Fibroblast of gingiva (primary cell): ENCODE measurements at places on chromosomes 1 and 21.

DNA sequence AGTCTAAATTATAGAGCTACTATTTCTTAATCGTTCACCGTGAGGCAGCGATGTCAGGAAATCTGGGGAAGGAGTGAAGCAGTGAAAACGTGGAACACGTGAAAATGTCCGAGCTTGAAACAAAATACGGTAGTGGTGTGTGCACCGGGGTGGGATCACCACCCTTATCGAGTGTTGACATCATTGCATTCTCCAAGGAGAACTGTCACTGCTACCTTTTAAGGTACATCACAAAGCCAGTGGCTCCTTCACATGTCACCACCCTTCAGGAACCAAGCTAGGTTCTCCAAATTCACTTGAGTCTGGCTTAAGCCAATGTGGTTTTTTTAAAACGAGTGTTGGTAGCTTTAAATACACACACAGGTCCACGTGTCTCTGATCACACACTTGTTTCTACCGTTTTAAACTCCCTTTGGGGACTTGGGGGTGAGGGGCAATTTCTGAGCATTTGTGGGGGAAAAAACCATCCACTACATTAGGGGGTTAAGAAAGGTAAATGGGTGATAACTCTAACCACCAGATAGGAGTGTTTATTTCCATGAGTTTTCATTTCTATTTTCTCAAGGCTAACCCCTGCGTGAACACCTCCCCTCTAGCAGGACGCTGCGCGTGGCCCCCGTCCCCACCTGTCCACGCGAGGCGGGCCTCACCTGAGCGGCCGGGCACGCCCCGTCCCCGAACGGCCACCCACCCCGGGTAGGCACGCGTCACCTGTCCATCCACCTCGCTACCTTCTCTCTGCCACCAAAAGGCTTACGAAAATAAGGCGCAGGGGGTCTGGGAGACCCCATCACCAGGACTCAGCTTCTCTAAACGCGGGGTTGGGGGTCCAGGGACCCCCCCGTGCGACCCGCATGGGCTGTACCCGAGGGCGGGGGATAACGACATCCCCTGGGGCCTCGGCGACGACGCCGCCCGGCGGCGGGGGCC is 978 bp downstream of the PRDM15 start:
- DNase-seq: peak; percentile 73

- DNase-seq: peak; percentile 70
Measured at GRCh38 chr21:27101523-27101922, 134.6 kb upstream of the ADAMTS5 start.

DNA sequence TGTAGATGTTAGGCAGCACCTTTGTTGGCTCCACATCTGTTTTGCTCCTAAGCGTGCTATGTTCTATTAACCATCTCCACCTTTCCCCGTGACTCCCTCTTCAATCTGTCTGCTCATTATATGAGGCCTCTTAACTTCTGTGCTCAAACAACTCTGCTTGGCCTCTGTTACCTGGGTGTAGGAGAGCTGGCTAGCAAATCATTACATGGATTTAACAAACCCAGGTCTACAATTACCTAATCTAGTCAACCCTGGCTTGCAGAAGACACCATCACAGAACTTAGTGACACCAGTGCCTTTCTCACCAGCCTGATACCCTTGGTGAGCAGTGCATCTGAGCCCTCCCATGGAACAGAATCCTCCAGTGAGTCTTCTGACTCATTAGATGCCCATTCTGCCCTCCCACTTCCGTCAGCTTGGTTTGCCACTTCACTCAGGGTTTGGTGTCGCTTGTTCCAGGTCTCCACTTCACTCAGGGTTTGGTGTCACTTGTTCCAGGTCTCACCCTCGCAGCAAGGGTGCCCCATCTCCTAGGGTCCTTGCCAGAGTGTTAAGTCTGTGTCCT is 92.0 kb upstream of the KIF26B start:
- DNase-seq: no peak

GRCh38 chr1:230424391-230425251 is 1.5 kb downstream of the PGBD5 start:
- DNase-seq: no peak

DNA sequence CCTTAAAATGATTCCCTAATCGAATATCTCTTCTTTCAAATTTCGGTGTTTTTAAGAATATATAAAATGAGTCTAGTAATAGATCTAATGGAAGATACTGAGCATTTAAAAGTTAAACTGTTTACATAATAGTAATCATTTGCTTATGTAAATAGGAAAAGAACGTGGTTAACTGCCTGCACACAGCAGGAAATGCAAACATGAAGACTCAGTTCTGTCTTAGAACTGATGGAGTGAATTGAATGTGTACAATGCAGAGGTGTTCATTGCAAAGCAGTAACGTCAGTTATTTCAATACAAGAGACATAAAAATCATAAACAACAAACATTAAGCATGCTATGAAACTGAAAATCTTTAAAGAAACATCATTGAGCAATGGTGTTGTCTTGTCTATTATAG is 359.4 kb upstream of the ADAMTS5 start:
- no peak for DNase-seq

GRCh38 chr1:234624724-234625117 is 14.7 kb upstream of the IRF2BP2 start:
- no peak for DNase-seq

- no peak for DNase-seq
Measured at GRCh38 chr21:40128891-40129290, 261.7 kb downstream of the PCP4 start.

DNA sequence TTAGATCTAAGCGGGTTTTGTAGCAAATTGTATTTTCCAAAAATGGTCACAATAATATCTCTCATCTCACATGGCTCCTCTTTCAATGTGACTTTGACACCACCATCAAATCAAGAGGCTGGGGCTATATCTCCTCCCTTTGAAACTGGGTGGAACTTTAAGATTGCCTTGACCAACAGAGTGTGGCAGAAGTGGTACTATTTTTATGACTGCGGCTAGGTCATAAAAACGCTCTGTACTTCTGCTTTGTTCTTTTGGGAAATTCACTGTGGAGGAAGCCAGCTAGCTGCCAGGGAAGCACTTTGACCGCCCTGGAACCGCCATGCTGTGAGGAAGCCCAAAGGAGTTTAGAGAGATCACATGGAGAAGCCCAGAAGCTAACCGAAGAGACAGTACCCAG is 50.7 kb upstream of the ACOT11 start:
- no peak for DNase-seq

DNA sequence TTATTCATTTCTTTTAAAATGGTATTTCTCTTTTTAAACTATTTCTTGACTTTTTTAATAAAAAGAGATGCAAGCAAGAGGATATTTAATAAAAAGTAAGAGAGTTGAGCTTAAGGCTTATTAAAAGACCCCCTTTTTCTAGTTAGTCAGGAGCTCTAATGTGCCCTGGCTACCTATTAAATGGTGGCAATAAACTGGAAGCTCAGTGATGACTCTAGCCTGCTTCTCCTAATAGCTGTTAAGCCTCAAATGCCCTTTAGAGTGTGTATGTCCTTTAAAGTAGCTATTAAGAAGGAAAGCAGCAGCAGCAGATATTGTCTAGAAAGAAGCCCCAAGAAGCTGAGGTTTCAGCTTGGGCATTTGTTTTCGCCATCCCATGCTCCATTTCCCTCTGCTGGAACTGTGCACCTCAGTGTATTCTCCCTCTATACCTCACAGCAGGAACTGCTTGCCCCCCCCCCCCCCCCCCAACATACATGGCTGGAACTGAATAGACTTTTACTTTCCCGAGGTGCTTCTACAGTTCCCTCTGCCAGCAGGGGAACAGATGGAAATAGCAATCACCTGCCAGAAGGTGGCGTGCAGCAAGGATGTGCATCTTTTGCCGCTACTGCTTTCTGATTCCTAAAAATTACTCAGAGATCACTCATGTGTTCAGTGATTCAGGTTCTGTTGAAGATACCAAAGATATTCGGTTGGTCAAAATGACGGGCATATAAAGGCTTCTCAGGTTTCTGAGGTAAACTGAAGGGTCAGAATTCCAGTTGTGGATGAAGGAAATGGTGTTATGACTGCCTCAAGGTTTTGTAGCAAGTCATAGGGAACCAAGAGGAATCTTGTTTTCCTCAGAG is 2.5 kb downstream of the RGS4 start:
- DNase-seq: peak; percentile 75

DNA sequence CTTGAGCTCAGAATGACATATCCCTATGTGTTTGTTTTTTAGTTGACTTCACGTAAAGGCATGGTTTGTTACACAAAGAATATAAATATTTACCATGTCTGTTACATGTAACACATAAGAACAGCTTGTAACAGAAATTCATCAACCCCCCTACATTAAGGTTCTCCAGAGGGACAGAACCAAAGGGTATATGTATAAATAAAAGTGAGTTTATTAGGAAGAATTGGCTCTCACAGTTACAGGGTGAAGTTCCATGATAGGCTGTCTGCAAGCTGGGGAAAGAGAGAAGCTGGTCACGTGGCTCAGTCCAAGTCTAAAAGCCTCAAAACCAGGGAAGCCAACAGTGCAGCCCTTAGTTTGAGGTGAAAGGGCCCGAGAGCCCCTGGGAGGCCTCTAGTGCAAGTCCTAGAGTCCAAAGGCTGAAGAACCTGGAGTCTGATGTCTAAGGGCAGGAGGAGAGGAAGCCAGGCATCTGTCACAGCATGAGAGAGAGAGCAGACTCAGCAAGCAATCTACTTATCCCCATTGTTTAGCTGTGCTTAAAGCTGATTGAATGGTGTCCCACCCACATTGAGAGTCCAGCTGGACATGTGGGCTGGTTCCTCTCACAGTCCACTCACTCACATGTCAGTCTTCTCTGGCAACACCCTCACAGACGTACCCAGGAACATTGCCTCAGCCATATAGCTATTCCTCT is 15.8 kb downstream of the THRAP3 start:
- DNase-seq: no peak

- DNase-seq: no peak
Measured at GRCh38 chr1:207913951-207914350, 3.0 kb upstream of the CD34 start.

- DNase-seq: no peak
Measured at GRCh38 chr1:231887866-231888265, 261.3 kb downstream of the DISC1 start.

DNA sequence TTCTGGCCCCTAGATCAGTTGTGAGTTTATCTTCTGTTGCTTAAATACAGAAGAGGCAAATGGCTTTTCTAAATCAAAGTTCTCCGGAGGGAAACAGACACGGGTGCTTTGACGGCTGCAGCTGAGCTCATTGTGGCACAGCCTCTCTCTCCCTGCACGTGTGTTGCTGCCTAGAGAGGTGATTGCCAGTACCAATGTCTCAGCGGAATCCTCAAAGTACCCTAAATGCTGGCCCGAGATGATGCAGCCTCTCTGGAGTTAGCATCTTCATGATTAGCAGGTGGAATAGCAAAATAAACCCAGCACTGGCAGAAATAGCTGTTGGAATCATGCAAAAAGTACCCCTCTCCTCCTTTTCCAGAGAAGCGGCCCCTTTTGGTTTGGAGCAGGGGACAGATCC is 192.2 kb downstream of the PRDM2 start:
- DNase-seq: no peak

- DNase-seq: no peak
Measured at GRCh38 chr1:95578462-95578861, 344.5 kb downstream of the RWDD3 start.

- no peak for DNase-seq
Measured at GRCh38 chr1:33471416-33471815, 1.0 kb upstream of the ZSCAN20 start.
